ENCODE measurements at places on chromosomes 11 and 22.

- H3K27ac ChIP-seq: peak within 1 kb of the TSS; percentile 92
- no peaks in the 10 kb centered on the region for H3K27me3 ChIP-seq
- no peaks in the 10 kb centered on the region for H3K36me3 ChIP-seq
Measured at GRCh38 chr11:108498046-108498815, at the start of gene POGLUT3. Gene POGLUT3, minus strand, starts transcription at chr11:108498384. Its CDS starts 18 bp downstream, at chr11:108498366.

GRCh38 chr11:7830740-7831139 lies 34.0 kb upstream of the OR5P2 start:
- no peak for DNase-seq
- no peaks in the 10 kb centered on the region for H3K4me1 ChIP-seq
- H3K27ac ChIP-seq: no peak within 1 kb of the TSS
- no peaks in the 10 kb centered on the region for H3K27me3 ChIP-seq
- H3K36me3 ChIP-seq: no peaks in the 10 kb centered on the region

GRCh38 chr11:122342089-122342744 lies 226.2 kb upstream of the BLID start:
- H3K27me3 ChIP-seq: peaks cover 2% of the 10 kb centered on the region
- H3K4me1 ChIP-seq: peaks cover 3% of the 10 kb centered on the region
- no peak for DNase-seq
- no peak overlapping the region for H3K27ac ChIP-seq

GRCh38 chr11:82465481-82465880 lies 268.2 kb downstream of the FAM181B start:
- DNase-seq: no peak
- no peaks in the 10 kb centered on the region for H3K36me3 ChIP-seq
- H3K27ac ChIP-seq: no peak overlapping the region
- H3K27me3 ChIP-seq: no peaks in the 10 kb centered on the region
- H3K4me3 ChIP-seq: no peak overlapping the region

GRCh38 chr22:25511725-25512124 lies 52.8 kb upstream of the GRK3 start:
- H3K27me3 ChIP-seq: no peaks in the 10 kb centered on the region
- no peaks in the 10 kb centered on the region for H3K4me1 ChIP-seq
- no peaks in the 10 kb centered on the region for H3K36me3 ChIP-seq
- no peak for DNase-seq
- no peak overlapping the region for H3K4me3 ChIP-seq
